ENCODE measurements at places on chromosomes 16 and 17. TPM values are rescaled to one million over a fixed set of nuclear protein-coding genes. Genes with fewer than 3 reads are reported as not detected.

ADAM11 gene
- total RNA-seq: 18.5 TPM

LRRC46 gene
- total RNA-seq: 0.19 TPM

CDH5 gene
- total RNA-seq: 42.9 TPM

GP2 gene
- total RNA-seq: not detected

TLCD3B gene
- not detected for total RNA-seq

Data from Right ventricle myocardium superior (tissue), 1 donor.